ENCODE measurements at places on chromosomes 1 and 21.
A peak's percentile ranks its signal among the peaks of the same experiment; 100 is the strongest.

DNA sequence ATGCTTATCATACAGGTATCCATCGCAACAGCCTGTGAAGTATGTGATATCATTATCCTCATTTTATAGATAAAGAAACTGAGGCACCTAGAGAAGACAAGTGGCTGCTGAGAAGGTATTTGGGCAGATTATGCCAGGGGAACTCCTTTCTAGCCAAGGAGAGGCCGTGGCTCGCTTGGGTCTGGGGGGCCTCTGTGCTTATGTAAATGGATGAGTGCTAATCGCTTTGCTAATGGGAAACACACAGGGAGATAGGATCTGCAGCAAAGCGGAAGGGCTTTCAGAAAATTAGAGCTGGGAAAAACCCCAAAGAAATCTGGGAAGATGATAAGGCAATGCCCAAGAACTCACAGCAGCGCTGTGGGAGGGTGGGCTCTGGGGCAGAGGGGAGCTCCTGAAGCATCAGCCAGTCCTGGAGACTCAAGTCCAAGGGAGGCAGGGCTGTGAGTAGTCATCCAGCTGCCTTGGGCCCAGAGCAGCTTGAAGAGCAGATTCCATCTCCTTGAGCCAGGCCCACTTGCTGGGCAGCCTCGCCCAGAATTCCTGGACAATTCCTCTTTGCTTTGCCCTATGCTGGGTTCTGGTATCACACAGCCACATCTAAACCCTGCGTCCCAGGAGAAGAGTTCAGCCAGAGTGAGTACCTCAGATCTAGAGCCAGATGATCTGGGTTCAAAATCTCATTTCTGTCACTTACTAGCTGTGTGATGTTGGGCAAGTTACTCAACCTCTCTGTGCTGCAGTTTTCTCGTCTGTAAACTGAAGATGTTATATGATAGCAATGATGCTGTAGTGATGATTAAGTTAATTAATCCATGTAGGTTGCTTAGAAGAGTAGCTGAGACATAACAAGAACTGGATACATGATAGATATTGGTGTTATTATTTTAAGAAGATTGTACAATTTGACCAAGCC, 36.7 kb downstream of the FOXD2 start:
- no peak for DNase-seq

DNA sequence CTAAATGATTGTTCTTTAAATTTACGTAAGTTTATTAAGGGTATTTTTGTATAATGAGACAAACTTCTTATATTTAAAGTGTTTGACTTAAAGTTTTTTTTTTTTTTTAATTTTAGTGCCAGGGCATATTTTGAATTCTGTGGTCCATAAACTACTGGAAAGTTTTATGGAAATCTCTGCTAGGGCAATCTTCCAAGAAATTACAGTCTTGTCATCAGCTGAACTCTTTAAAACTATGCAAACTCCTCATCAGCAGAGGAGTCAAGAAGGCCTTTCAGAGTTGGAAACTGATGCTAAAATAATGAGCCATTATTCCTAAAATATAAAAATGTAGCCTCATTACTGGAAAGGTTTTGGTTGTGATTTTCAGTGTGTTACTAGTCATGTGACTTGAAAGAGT, 1201.9 kb downstream of the BRINP3 start:
- no peak for DNase-seq

DNA sequence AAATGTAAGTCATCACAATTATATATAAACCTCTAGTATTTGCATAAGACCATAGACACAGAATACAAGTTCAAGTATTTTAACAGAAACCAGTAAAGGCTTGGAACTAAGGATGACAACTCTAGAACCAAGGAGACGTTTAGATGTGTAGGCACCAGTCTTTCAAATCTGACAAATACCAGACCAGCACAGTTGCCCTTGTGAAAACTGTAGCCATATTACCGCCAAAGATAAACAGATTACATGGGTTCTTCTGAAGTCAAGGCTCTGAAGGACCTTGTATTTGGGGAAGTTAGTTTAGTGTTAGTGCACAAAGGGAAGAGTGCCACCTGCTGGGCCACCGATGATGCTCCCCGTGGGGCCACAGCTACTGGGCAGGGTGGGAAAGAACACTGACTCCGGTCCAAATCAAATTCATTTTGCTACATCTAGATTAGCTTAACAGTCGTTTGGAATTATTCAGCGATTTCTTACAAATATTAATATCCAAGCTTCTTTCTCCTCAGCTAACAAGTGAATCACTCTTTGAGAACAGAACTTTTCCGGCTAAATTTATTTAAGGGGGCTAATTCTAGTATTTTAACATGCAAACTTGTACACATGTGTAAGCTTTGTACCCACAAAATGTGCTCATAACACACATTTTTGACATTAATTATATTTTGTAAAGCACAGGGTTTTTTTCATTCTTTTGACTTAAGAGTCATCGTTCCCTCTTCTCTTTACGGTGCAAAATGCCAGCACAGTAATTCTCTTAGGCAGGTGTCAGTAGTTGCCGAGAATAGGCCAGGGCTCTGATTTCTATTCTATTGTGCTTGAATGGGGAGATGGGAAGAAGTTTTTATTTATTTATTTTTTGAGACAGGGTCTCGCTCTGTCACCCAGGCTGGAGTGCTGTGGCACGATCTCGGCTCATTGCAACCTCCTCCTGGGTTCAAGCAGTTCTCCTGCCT, 8.0 kb upstream of the NIBAN1 start:
- DNase-seq, result peak; percentile 78

GRCh38 chr1:86530211-86530845, 16.6 kb upstream of the CLCA4 start:
- DNase-seq, result no peak

GRCh38 chr1:89311757-89312156, 39.1 kb upstream of the GBP5 start:
- DNase-seq, result no peak

GRCh38 chr21:43743947-43744346, 25.0 kb downstream of the PDXK start:
- no peak for DNase-seq
